ENCODE measurements at places on chromosomes 5 and 9.

GRCh38 chr9:107584944-107585343, 95.4 kb upstream of the KLF4 start:
- no peak for DNase-seq

DNA sequence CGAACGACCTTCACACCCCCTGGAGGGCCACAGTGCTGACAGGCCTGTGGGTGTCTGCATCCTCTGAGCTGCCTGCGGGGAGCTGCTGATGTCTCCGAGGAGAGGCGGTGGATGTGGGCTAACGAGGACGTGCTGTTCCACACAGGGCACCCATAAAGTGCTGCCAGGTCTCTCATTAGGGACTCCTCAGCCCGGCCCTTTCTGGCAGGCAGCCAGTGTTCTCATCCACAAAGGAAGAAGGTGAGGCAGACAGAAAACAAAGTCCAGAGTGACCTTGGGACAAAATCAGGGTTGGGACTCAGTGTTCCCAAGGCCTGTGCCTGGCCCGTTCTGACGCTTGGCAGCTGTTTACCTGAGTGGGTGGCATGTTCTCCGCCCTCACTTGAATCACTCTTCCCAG, 29.3 kb downstream of the CARTPT start:
- DNase-seq = no peak

DNA sequence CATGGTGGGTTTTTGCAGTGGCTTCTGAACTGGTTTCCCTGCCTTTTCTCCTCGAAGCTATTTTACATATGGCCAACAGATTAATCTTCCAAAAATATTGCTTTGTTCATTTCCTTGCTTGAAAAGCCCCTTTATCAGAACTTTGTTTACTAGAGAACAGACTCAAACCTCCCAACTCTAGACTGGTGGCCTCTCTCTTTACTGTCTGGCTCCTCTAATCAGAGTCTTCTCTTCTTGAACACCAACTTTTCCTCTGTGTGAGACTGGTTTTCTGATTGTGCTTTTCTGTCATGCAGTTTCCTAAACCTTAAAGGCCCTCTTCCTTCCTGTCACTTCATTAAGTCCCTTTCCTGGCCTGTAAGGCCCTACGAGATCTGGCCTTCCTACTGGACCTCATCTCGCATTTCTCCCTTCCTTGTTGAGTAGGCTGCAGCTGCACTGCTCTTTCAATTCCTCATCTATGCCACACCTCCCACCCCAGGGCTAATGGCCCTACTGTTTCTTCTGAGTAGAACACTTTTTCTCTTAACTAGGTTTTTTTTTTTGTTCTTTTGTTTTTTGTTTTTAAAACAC, 5.7 kb downstream of the C9orf43 start:
- DNase-seq = no peak

GRCh38 chr9:110183208-110184145, 24.5 kb downstream of the C9orf152 start:
- peak; percentile 22 for DNase-seq

DNA sequence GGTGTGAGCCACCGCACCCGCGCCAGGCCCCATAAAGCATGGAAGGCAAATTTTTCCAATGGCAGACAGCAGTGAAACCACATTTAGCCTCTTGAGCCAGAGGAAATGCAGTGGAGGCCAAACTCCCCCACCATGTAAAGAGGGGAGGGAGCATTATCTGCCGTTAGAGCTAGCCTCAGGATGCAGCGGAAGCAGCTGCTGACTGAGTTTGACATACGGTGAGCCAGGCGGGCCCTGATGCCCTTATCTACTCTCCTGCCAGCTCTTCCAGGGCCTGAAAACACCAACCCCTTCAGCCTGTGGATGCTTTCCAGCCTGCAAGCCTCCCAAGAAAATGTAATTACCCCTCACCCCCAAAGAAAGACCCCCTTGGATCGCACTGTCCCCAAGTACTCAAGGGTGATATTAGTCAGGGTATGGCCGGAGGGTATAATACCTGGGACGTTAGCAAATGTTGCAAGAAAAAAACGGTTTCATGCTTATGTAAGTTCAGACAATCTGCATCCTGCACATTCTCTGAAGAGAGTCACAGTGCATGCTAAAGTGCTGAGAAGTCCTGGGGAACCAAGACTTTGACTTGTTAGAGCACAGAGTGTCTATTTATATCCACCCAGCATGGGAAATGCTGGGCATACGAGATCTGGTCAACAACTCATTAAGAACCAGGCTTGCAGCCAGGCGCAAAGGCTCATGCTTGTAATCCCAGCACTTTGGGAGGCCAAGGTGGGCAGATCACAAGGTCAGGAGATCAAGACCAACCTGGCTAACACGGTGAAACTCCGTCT, 11.3 kb upstream of the GGTA1 start:
- no peak for DNase-seq

All from activated T-cell treated with anti-CD3 and anti-CD28 coated beads, Interleukin-2, amount 50 U/mL, for 4 hours (primary cell).